Cortex of kidney (tissue), 1 donor: ENCODE measurements at places on chromosomes 1 and 21.

- no peak for DNase-seq
Measured at GRCh38 chr1:45913731-45914501, 110.5 kb downstream of the MAST2 start.

DNA sequence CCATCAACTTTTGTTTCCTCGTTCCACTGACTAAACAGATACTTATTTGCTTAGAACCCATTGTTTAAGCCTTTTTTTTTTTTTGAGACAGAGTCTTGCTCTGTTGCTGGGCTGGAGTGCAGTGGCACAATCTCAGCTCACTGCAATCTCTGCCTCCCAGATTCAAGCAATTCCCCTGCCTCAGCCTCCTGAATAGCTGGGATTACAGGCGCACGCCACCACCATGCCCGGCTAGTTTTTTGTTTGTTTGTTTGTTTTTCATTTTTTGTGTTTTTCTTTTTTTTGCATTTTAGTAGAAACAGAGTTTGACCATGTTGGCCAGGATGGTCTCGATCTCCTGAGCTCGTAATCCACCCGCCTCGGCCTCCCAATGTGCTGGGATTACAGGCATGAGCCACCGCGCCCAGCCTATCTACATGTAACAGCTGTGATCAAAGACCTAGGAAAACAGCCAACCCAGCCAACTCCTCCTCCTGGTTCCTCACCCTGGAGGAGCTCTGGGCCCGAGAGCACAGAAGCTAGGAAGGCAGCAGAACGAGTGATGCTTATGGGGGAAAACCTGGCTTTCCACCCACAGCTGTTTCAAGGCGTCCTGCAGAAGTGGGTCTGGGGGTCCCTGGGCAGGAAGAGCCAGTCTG is 32.9 kb downstream of the KCNN3 start:
- no peak for DNase-seq

DNA sequence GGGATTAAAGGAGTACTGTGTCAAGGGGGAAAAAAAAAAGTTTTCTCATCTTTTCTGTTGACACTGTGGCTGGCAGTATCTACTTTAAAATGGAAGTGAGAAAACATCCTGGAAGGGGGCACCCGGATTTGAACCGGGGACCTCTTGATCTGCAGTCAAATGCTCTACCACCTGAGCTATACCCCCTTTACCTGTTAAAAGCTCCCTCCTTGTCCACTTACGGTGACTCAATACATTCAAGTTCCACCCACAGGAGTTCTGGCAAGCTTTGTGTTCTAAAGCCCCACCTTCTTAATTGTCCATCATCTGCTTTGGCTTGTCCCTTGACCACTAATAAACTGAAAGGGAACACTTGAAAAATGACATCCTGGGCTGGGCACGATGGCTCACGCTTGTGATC is 68.2 kb downstream of the FNBP1L start:
- DNase-seq, result no peak

DNA sequence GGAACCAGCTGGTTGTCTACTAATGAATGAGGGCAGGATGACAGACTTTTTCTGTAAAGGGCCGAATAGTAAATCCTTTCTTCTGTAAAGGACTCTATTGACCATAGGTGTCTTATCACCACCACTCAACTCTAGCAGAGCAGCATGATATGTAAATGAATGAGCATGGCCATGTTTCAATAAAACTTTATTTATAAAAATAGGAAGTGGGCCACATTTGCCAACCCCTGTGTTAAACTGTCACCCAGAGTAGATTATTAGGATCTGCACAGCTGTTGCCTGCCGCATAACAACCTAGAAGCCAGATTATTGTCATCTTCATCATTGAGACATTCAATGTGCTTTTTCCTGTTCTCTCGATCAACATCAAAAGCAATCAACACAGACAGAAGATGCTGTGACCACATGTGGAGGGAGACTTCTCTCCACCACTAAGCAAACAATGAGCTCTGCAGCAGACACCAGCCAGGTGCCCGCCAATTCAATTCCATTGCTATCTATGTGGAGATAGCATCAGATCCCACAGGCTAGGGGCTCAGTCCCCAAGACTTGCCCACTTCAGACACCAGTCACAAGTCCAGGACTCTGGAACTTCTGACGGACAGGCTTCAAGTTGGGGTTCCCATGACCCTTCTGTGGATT is 6.8 kb upstream of the EFHD2 start:
- DNase-seq, result no peak

DNA sequence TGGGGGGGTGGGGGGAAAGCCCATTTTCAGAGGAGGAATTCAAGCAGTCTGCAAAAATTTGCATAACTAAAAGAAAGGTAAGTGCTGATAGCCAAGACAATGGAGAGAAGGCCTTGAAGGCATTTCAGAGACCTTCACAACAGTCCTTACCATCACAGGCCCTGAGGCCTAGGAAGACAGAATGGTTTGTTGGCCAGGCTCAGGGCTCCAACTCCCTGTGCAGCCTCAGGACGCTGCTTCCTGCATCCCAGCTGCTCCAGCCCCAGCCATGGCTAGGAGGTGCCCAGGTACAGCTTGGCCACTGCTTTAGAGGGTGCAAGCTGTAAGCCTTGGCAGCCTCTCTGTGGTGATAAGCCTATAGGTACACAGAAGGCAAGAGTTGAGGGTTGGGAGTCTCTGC is 571.6 kb downstream of the MATN1 start:
- DNase-seq, result no peak

GRCh38 chr1:39692152-39693074 is 1.2 kb upstream of the HPCAL4 start:
- no peak for DNase-seq
